CD4-positive, alpha-beta T cell treated with Interleukin-6 at 100 ng/mL for 8 hours (primary cell): ENCODE measurements at places on chromosomes 4 and X.

GRCh38 chr4:30720661-30721184, 554 bp downstream of the PCDH7 start:
- no peak for DNase-seq

DNA sequence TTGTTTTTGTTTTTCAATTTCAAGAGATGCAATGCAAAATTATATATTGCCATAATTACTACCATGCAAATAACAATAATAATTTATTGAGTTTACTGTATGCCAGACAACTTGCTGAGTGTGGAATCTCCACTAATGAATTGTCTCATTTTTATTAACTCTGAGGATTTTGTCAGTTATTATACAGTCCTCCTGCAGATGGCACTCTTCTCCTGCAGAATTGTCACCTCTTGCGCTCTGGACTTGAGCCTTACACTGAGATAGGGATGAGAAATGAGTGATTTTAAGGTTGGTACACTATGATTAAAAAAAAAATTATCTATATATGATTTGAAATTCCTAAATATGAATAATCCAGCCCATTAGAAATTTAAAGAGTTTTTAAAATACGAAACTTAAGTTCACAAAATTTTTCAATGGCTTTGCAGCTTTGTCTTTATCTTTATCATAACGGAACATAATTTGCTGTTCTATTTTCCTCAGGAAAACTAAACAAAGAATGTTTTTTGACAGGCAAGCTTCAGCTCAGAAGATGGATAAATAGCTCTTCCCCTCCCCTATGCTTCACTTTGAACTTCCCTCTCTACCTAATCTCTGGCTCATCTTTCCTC, 12.7 kb upstream of the PAQR3 start:
- peak; percentile 29 for DNase-seq

GRCh38 chr4:30719454-30720020, 632 bp upstream of the PCDH7 start:
- DNase-seq = no peak

DNA sequence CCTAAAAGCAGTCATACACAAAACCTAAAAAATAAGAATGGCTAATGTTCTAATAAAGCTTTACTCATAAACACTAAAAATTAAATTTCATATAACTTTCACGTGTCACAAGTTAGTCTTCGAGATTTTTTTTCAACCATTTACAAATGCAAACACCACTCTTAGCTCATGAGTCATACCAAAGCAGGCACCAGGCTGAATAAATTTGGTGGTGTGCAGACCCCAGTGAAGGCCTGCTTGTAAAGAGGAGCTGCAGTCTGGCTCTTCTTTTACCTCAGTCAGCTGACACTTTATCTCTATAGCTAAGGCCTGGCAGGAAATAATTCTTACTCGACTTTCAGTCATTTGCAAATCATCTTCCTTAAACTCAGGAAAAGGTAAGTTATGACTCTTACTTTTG, 37.4 kb downstream of the CLOCK start:
- DNase-seq = no peak

GRCh38 chr4:85477534-85477933, 2.6 kb downstream of the ARHGAP24 start:
- no peak for DNase-seq

DNA sequence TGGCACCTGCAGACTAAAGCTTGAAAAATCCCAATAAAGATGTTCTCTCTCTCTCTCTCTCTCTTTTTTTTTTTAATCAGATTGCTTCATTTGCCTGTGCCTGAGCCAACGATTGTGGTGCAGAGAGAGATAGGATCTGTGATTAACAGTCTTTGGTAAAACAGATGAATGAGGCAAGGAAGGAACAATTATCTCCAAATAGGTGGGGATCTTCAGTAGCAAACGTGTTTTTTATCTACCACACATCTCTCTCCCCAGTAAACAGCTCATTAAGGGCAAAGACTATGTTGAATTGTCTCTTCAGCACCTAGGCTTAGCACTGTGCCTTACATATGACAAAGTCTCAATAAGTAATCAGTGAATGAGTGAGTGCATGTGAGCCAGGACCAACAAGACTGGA, 96.3 kb downstream of the SMIM20 start:
- DNase-seq = no peak

- no peak for DNase-seq
Observed at GRCh38 chr4:35463251-35463952, 780.9 kb downstream of the ARAP2 start.

- DNase-seq = no peak
Observed at GRCh38 chrX:69372435-69372834, 131.7 kb upstream of the NALF2 start.

GRCh38 chrX:47129157-47129898, 15.2 kb downstream of the NDUFB11 start:
- peak; percentile 89 for DNase-seq

- DNase-seq = no peak
Observed at GRCh38 chr4:2534904-2535375, 1.5 kb upstream of the FAM193A start.

DNA sequence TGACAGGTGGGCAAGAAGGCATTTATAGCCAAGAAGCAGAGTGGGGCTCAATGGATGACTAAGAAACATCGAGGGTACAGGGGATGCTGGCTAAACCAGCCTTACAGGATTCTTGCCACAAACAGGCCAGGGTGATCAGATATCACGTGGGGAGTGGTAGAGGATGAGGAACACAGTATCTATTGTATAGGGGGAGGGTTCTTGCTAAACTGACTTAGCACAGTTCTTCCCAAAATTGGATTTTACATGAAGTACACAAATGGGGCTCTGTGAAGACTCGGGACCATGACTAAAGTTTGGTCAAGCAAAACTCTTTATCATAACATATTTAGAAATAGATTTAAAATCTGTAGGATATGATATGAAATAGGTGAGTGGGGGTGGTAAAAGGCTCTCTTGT, 144.0 kb upstream of the ATOH1 start:
- no peak for DNase-seq

DNA sequence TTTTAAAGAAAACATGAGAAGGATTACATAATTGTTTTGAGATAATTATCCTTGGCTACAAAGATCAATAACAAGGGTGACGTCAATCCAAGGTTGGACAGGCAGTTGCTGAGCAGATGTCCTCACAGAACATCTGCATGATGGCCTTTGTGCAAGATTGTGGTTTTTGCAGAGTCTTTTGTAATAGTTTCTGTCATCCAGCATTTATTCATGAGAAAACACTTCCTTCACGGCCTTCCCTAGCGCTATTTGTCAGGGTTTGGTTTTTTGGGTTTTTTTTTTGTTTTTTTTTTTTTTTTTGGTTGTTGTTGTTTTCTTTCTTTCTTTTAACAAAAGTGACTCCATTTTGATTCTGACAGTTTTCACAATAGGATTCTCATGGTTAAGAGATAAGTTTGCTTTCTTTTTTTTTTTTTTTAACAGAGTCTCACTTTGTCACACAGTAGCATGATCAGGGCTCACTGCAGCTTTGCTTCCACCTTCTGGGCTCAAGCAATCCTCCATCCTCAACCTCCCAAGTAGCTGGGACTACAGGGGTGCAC, 31.5 kb upstream of the ELF2 start:
- no peak for DNase-seq

DNA sequence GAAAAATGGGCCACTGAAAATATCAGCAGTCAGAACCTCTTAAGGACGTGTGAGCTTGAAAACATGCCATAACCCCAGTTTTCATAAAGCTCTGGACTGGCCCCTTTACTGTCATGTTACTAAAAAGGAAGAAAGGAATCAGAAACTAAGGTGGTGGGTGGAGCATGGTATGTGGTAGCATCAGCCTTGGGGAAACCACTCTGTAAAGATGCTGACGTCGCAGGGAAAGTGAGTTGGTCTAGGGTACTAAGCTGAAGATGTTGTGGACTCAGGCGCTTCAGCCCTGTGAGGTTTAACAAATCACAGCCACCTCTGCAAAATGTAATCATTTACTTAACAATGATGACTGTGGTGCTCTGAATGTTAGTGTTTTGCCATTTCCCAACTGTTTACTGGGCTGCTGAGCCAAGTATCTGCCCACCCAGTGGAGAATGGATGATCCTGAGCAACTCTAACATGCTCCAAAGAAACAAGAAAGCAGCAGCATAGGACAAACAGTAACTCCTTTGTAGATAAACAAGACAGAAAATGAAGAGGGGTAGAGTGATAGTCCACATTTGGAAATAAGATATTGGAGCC, 33.4 kb downstream of the C4orf54 start:
- DNase-seq = no peak

- no peak for DNase-seq
Observed at GRCh38 chr4:184269879-184270430, 52.3 kb upstream of the ENPP6 start.

DNA sequence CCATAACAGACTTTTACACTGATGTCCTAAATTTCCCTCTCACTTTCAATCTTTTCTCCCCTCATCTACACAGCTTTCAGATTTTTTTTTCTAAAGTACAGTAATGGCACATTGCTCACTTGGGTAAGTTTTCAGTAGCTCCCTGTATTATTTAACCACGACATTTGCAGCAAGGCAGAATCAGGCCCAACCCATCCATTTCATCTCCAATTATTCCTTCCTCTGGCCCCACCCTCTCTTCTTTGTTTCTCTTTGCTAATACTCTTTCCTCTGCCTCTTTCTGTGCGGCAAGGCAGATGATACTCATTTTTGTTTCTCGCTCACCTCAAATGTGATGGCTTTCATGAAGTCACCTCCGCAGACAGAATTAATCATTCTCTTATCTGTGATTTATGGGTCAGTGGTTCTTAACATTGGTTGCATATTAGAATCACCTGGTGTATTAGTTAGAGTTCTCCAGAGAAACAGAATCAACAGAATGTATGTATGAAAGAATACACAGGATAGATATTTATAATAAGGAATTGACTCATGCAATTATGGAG, 43.4 kb upstream of the GATB start:
- DNase-seq = no peak

- DNase-seq = no peak
Observed at GRCh38 chr4:14790494-14790893, 211.8 kb upstream of the CPEB2 start.

DNA sequence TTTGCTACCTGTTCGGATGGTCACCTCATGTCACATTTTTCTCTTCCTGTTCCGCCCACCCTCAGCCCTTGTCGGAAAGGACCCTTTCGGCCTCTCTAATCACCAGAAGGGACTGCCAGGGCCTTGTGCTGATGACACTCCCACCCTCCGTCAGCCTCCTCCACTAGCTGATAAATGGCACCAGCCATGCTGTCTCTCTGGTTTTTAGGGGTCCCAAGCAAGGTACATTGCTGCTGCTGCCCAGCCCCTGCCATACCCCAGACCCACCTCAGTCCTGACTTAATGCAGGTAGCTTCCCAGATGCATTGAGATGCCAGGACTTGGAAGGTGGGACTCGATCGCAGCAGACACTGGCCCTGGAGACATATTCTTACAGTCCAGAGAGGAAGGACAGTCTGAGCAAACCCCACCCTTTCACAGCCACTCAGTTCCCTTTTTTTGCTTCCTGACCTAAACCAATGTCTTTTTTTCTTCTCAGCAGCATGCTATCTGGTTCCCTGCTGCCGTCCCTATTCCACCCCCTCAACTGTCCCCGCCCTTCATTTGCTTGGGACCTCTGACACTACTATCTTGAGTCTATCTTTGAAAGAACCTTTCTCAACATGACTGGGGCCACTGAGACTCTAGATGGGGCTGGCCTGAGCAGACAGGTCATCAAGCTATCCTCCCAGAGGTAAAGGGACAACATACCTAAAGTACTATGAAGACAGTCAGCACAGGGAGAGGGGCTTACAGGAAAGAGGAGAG, at the start of gene BTK:
TSS of gene BTK (minus strand) at position 397 of the 747 bp plus-strand sequence. CDS start 10,907 bp downstream, outside the sequence.
- DNase-seq = no peak

GRCh38 chr4:41141900-41142299, 72.4 kb downstream of the APBB2 start:
- no peak for DNase-seq

DNA sequence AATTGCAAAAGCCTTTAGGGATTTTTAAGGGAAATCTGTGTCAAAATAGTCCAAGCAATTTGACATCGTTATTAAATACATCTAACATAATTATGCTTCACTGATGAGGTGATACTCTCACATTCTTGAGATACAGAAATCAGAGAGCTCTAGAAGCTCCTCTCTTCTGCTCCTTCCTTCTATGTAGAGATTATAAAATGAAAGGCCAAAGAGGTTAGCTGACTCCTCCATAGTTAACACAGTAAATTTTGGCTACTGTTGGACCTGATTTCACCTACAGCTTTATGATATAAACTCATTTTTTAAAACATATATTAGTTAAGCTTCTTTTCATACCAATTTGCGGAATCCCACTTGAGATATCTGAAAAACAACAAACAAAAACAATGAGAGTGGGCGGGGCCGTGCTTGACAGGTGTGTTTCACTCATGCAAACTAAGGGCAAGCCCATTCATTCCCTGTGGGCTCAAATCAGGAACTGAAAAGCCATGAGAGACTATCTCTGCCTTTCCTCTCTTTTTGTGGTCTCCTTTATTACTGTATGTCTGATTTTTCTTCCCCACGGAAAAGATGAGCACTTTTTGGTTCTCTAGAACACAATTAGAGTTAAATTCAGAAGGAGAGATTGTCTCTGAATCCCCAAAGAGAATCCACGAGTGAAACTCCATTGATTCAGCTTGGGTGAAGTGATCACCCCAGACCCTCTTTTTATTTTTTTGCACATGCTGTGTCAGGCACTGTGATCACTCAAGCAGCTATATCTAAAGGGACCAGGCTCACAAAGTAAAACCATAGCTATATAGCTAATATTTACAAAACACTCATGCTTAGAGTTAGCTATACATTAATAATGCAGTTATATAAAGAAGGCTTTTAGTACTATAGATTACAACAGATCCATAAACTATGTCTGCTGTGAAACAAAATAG, 566.3 kb downstream of the IL15 start:
- no peak for DNase-seq

GRCh38 chr4:84875636-84876371, 90.7 kb downstream of the WDFY3 start:
- DNase-seq = no peak

- DNase-seq = no peak
Observed at GRCh38 chr4:165709516-165709915, 163.5 kb upstream of the TLL1 start.

GRCh38 chr4:113695328-113696169, 66.0 kb downstream of the CAMK2D start:
- DNase-seq = no peak

- DNase-seq = no peak
Observed at GRCh38 chrX:23389196-23389792, 54.6 kb downstream of the PTCHD1 start.

DNA sequence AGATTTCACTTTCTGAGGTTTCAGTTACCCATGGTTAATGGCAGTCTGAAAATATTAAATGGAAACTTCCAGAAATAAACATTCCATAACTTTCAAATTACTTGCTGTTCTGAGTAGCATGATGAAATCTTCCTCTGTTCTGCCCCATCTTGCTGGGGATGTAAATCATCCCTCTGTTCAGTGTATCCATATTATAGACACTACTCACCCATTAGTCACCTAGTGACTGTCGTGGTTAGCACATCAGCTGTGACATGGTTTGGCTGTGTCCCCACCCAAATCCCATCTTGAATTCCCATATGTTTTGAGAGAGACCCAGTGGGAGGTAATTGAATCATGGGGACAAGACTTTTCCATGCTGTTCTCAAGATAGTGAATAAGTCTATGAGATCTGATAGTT, 125.5 kb upstream of the GIMD1 start:
- DNase-seq = no peak

- no peak for DNase-seq
Observed at GRCh38 chrX:106220177-106220576, 52.1 kb downstream of the PWWP3B start.

GRCh38 chrX:133604801-133605200, 189.5 kb upstream of the GPC4 start:
- no peak for DNase-seq
